ENCODE measurements at places on chromosomes 7 and 10.

- DNase-seq, result no peak
These were observed 21.2 kb downstream of the TECTB start for GRCh38 chr10:112304267-112304859.

DNA sequence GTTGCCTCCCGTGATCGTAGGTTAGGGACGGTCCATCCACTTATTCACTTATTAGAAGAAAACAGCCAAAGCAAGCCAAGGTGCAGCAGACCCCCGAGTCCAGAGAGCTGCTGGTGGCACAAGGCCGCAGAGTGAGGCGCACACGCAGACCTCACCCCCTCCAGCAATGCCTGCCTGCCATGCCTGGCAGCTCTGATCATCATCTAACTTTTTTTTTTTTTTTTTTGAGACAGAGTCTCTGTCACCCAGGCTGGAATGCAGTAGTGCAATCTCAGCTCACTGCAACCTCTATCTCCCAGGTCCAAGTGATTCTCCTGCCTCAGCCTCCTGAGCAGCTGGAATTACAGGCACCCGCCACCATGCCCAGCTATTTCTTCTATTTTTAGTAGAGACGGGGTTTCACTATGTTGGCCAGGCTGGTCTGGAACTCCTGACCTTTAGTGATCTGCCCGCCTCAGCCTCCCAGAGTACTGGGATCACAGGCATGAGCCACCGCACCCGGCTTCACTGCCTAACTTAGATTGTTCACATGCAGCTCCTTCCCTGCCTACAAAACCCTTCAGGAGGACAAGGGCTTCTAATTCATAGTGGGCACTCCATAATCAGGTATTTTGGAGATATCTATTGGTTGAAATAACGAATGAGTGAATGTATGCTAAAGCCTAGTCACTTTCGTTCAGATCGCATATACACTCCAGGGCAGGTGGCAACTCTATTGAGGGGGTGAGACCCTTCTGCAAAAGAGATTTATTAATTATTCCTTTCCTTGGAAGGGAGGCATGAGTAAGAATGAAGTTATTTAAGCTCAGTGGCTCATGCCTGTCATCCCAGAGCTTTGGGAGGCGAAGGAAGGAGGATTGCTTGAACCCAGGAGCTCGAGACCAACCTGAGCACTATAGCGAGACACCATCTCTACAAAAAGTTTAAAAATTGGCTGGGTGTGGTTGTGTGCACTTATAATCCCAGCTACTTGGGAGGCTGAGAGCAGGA lies 15.9 kb downstream of the TRIM56 start:
- DNase-seq, result no peak

DNA sequence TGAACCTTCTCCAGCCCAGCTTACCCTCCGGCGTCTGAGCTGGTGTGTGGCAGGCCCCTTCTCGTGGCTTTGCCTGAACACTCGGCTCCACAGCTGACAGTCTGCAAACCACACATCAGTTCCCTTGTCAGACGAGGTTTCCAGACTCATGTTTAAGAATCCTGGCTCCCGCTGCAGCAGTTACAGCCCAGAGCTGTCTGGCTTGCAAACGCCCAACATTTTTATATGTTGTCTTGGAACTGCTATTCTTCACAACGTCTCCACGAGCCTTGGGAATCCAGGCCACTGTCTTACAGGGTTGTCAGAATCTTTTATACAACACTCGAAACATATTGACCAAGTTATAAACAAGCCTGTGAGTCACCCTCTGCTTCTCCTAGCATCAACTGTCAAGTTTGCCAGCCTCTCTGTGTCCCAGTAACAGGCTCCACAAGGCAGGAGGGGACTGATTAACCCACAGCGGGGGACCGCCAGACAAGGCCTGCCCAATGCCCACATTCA lies 68.1 kb downstream of the TNS3 start:
- no peak for DNase-seq

- no peak for DNase-seq
These were observed 143.2 kb downstream of the JAZF1 start for GRCh38 chr7:28037220-28038010.

DNA sequence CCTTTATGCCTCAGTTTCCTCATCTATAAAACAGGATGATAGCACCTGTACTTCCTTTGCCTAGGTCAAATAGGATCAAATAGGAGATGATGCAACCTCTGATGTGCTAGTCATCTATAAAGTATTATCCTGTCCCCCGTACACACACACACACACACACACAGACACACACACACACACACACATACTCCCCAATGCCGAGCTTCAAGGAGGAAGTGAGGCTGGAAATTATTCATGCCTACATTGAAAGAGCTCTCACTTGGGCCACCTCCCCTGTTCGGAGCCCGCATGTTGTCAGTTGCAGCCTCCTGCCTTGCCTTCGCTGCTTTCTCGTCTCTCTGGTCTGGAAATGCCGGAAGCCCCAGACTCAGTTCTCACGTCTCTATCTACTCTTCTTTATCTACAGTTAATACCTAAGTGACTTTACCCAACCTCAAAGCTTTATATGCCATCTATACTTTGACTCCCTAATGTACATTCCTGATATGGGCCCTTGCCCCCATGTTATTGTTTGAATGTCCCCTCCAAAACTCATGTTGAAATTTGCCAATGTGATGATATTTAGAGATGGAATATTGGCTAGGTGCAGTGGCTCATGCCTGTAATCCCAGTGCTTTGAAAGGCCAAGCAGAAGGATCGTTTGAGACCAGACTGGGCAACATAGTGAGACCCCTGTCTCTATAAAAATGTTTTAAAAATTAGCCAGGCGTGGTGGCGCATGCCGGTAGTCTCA lies 6.9 kb upstream of the UBE2H start:
- no peak for DNase-seq

DNA sequence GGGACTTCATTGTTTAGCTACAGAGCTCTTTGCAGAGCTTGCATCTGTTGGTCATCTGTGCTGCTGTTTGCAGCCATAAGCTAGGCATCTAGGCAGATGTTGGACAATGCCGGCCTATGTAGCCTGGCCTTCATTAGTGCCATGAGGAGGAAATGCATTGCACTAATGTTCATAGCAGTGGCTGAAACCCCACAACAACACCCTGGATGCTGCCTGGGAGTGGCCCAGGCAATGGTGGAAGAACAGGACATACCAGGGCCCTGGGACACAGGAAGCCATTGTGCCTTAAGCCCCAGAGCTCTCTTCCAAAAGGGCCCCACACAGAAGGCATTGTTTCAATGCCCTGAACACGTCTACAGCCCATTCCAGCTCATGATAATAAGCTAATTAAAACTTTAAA lies 131.5 kb upstream of the LYZL1 start:
- no peak for DNase-seq

GRCh38 chr7:11026452-11027359 lies 53.0 kb downstream of the PHF14 start:
- DNase-seq, result no peak

GRCh38 chr10:97333351-97333600 lies 1.3 kb downstream of the FRAT2 start:
- no peak for DNase-seq

- DNase-seq, result no peak
These were observed 37.4 kb upstream of the GARS1 start for GRCh38 chr7:30557245-30557644.

DNA sequence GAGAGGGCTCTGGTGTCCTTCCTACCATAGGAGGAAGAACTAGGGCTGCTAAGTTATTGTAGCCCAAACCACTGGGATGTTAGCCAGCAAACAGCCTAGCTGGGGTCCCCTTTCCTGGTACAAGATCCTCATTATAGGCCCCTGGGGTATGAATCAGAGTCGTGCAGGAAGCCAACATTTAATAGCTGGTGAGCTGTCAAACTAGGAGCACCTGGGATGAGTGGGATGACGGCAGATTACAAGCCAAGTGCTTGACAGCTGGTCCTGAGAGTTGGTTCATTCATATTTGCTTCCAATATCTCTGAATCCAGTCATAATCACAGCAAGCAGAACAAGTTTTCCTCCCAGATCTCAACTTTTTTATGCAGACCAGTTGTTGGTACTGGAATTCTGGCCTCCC lies 25.1 kb upstream of the DNAJB12 start:
- no peak for DNase-seq

DNA sequence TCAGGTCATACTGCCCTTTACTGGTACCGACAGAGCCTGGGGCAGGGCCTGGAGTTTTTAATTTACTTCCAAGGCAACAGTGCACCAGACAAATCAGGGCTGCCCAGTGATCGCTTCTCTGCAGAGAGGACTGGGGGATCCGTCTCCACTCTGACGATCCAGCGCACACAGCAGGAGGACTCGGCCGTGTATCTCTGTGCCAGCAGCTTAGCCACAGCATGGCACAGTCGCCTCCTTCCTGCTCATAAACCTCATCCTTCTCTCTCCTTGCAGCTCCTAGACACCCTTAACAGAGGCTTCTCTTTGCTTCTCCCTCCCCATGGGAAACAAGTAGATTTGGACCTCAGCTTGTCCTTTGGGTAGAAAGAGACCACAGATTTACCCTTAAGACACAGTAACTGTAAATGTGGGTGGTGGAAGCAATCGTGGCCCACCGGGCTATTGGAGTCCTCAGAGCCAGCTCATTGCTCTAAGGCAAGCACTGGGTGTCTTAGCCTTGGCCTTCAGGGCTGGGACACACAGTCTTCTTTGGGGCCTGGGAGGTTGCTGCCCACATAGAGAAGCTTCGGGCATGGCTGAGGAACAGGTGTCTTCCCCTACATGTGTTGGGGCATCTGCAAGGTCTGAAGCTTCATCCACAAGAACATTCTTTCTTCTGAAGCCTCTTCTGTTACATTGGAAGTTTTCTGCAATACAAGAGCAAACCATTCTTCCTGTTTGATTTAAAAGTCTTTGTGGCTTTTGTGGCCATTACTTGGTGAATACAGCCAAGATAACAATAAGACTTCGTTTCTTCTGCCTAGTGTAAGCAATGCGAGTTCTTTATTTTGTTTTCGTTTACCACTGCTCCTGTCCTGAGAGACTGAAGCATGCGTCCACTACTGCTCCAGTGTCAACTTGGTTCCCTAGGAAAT lies 95.5 kb upstream of the PRSS58 start:
- DNase-seq, result no peak

DNA sequence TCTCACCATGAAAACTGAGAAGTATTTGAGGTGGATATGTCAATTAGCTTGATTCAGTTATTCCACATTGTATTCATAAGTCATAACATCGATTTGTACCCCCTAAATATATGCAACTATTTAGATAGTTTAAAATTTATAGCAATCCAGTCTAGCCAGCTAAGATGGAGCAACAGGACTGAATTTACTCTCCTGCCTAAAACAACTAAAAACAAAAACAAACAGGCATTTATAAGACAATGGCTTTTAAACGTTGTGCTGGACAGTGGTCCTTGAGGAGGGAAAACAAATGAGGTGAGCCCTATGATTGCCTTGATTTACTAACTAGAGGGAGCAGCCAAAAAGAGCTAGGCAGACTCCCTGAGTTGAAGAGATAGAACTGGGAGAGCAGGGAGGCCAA lies 814 bp upstream of the GPAM start:
- DNase-seq, result no peak

GRCh38 chr10:108970016-108970415 lies 953.3 kb downstream of the XPNPEP1 start:
- peak; percentile 36 for DNase-seq

DNA sequence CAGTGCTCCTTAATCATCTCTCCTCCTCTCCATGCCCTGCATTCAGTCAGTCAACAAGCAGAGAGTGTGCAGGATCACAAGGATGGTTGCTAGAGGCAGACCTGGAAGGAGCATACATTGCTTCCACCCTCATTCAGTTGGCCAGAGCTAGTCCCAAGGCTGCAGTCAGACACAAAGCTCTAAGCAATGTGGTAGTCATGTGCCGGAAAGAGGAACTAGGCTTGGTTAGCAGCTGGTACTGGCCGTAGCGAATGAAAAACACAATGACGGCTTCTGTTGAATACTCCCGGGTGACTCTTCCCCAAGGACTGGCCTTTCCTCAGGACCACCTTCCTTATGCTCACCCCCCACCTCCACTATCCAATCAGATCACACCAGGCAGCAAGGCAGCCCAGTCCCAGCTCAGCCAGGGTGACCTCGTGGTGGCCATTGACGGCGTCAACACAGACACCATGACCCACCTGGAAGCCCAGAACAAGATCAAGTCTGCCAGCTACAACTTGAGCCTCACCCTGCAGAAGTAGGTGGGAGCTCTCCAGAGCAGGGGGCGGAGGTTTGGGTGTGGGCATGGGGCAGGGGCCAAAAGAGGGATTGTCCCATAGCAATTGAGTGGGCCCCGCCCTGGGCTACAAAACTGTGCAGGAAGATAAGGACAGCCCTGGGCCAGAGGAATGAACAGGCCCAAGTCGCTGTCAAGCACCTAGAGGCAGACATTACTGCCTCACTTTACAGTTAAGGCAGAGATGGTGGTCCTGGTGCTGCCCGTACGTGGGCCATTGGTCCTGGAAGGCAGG lies 10.9 kb downstream of the LDB3 start:
- no peak for DNase-seq

DNA sequence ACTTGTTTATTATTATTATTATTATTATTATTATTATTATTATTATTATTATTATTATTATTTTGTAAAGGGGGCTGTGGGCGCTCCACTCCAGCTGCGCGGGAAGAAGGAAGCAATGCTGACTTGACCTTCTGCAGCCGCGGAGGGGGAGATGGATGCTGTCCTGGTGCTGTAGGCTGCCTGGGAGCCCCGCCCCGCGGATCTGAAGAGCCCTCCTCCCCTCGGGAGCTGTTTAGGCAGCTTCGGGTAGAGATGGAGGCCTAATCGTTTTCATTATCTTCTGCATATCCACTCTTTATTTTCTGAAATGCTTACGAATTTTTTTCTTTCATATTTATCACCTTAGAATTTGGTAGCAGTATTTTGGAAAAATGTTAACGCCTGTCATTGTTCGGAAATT lies 101.2 kb upstream of the KLF6 start:
- DNase-seq, result no peak

- DNase-seq, result no peak
These were observed 170.9 kb downstream of the USP6NL start for GRCh38 chr10:11440250-11441150.

GRCh38 chr10:126225672-126226008 lies 162.6 kb downstream of the ADAM12 start:
- DNase-seq, result no peak

GRCh38 chr10:88226071-88226659 lies 357.0 kb downstream of the RNLS start:
- no peak for DNase-seq

DNA sequence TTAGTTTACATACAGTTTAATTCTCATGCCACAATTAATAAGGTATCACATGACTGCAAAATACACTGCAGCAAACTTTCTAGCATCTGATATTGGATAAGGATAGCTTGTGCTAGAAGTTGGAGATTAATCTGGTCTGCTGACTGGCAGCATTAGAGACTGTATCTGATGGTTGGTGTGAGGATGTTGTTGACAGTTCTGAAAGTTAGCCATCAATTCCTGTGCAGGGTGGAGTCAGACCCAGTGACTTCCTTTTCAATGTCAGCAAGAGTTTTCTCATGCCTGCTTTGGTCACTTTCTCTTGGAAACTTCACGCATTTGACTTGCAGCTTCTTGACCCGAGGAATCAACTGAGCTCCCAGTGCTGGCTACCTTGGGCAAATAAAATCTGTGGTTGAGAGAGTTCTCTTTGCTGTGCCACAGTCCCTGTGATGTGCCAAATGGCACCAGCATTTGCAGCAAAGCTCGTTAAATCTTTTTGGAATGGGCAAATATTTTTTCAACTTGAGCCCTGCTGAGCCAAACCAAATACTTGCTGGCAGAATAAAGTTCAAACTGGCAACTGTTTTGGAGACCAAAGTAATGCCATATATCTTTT lies 233.0 kb downstream of the TRIL start:
- no peak for DNase-seq

Measured in right renal pelvis (tissue), 4 donors.